Stimulated activated naive CD8-positive, alpha-beta T cell treated with anti-CD3 and anti-CD28 coated beads, Interleukin-15, Interleukin-2, amounts not matched to agents 100 U/mL and 50 U/mL, for 24 hours (primary cell): ENCODE measurements at places on chromosomes 16 and 17.

- DNase-seq: no peak
Measured at GRCh38 chr16:20931066-20931600, 30.6 kb downstream of the LYRM1 start.

DNA sequence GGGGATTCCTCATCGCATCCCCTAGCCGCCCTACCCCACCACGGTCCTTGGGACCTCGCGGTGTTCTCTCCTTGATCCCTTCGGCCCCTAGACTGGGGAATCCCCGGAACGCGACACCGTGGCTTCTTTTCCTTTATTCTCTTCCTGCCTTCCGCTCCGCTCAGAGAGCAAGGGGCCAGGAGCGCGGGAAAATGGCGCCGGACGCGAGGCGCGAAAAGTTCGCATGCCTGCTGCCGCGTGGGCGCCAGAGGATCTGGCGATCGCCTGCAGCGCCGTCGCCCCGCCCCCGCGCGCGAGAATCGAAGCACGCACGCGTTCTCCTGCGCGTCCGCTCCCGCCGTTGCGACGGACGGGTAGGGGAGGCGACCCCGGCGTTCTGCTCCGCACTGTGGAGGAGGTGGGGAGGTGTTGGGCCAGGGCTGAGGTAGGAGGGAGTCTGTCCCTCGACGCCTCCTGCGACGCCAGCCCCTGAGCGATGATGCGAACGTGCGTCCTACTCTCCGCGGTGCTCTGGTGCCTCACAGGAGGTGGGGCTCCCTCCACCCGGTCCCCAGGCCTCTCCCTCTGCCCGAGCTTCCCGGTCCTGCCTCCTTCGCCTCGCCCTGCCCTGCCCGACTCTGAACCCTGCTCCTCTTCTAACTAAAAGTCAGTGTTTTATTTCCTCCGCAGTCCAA, at the start of gene ZPBP2:
Gene ZPBP2, plus strand, starts transcription at position 323 of the 674 bp plus-strand sequence. Its CDS starts 153 bp downstream, at position 476.
- peak; percentile 57 for DNase-seq

DNA sequence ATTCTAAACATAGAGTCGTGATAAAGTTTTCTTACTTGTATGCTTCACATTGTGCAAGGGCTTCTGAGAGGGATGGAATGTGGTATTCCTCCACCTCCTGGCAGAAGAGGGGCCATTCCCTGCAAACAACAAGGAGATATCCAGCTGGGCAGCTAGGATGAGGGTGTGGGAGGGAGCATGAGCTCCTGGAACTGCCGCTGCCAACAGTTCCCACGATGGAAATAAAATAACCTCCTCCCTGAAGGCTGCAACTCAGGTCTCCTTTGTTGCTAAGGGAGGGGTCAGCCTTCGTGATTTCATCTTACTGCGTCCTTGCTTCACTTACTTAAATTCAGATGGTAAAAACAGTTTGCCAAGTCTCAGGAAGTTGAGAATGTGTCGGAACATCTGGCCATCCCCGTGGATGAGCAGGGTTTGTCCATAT, 15.6 kb downstream of the PLEKHG4 start:
- DNase-seq: no peak

DNA sequence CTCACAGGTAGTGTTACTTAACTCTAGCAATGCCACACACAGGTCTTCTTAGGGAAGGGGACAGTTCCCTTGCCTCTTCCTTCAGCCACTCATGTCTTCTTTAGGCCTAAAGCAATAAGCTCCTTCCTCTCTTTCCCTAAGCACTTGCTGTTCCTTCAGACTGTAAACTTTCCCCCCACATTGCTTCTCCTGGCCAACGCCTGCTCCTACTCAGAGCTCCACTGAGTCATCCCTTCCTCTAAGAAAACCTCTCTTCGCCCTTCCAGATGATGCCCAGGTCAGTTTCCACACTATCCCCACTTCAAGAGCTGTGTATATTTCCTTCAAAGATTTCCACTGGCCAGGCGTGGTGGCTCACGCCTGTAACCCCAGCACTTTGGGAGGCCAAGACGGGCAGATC, 12.5 kb upstream of the EPOP start:
- DNase-seq: no peak

DNA sequence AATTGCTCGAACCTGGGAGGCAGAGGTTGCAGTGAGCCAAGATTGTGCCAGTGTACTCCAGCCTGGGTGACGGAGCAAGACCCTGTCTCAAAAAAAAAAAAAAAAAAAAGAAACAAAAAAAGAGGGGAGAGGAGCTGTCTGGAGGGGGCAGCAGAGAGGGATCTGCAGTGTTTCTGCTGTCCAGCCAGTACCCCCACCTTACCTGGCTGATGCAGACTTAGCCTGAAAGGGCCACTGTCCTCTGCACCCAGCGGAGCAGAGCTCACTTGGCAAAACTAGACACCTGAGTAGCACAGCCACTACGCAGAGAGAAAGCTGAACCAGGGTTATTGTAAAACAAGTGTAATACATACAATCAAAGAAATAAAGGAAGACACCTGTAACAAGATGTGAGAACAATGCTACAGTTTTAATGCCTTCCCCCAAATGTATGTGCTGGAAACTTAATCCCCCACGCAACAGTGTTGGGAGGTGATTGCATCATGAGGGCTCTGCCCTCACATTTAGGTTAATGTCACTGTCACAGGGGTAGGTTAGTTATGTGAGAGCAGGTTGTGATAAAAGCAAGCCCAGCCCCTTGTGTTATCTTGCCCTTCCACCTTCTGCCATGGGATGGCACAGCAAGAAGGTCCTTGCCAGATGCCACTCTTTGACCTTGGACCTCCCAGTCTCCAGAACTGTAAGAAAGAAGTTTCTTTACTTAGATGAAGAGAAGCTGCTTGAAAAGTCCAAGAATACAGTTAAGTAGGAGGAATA, 211.2 kb downstream of the RPTOR start:
- DNase-seq: no peak

DNA sequence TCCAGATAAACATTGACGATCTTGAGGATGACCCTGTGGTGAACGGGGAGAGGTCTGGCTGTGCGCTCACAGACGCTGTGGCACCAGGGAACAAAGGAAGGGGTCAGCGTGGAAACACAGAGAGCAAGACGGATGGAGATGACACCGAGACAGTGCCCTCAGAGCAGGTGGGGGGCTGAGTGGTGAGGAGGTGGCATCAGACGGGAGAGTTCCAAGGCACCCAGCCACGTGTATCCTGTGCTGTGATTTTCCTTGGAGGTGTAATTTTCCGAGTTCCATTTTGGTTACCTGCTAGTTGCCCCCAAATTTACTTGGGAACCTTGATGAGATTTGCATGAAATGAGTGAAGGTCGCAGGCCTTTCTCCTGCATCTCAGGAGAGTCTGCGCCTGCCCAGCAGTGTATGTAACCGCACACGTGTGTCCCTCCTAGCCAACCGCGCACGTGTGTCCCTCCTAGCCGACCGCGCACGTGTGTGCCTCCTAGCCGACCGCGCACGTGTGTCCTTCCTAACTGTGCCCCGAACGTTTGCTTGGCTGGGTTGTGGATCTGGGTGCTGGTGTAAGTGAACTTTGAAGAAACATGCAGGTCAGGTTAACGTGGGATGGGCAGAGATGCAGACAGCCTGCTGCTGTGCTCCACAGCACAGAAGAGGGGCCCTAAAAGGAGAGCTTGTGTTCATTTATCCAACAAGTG, 10.1 kb downstream of the TCF25 start:
- no peak for DNase-seq

- DNase-seq: peak; percentile 47
Measured at GRCh38 chr16:87855852-87856715, 13.2 kb downstream of the SLC7A5 start.

DNA sequence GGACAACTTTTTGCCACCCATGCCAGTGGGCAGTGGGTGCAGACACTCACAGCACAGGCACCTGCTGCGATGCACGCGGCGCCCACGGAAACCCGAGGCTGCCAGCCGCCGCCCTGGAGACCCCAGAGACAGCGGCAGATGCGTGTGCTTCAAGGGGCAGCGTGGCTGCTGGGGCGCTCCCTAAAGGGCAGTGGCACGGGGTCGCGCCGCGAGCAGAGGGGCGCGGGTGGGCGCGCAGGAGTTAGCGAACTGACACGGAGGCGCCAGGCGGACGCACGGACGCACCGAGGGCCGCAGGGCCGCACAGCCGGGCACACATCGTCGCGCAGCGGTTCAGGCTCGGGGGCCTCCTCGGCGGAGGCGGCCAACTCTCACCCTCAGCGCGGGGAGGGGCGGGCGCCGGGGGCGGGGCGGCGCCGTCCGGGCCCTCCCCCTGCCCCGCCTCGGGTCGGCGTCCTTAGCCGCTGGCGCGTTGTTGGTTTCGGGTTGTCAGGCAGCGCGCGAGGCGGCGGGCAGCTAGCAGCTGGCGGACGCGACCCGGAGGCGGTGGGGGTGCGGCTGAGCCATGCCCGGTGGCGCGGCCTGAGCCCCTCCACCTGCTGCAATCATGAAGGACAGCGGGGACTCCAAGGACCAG, at the start of gene KIF19:
Gene KIF19, plus strand, starts transcription at position 484 of the 637 bp plus-strand sequence. Its CDS starts 124 bp downstream, at position 608.
- DNase-seq: peak; percentile 74

DNA sequence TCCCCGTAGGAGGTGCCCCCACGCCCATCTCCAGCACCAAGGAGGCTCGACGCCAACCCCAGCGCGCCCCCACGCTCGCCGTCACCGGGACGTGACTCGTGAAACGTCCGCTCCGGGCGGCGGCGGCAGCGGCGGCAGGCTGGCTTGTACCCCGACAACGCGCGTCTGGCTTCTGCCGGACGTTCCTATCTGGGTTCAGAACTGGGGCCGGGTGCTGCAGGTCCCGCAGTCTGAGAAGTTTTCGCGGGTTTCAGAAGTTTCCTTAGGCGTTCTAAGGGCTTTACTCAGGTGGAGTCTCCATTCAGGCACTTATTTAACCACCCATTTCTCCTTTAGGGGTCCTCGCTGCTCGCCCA, 672 bp upstream of the ALKBH5 start:
- DNase-seq: peak; percentile 92

DNA sequence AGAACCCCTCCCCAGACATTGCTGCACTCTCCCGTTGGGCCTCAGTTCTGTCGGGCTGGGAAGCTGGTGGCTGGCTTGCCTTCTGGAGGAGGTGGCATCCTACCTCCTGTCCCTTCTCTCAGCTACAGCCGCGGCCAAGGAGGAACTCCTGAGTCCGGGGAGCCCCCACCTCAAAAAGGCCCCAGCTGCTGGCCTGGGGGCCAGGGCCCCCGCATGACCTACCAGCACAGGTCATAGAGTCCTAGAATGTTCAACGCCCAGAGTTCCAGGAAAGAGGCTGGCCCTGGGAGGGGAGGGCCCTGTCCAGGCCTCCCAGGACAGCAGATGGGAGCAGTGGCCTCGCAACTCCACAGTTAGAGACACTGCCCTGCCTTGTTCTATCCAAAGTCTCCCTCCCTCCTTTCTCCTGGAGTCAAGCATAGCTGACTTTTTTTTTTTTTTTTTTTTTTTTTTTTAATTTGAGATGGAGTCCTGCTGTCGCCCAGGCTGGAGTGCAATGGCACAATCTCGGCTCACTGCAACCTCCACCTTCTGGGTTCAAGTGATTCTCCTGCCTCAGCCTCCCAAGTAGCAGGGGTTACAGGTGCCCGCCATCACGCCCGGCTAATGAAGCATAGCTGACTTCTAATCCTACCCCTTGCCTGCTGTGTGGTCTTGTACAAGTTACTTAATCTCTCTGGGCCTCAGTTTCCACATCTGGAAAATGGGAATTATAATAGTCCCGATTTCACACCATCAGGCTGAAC, 7.1 kb downstream of the CARHSP1 start:
- DNase-seq: no peak

DNA sequence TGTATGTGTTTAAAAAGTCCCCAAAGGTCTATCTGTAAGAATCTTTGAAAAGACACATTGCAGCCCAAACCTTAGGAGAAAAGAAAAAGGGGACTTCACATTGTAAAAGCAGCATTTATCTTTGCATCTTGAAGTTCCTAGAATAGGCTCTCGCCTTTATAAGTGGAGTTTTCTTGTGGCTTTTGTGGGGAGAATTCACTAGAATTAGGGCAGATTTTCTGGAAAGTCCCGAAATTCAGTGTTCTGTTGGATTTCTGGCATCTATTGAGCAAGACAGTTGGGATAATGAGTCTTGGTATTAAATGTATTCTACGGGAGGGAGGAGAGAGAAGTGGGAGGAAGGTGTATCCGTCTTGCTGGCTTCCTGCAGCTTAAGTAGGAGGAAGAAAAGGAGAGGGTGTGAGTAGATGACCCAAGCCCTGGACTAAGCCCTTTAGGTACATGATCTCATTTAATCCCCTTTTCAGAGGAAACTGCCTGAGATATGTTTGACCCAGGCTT, 62.6 kb downstream of the PRKCA start:
- DNase-seq: no peak

GRCh38 chr16:69286941-69287713, 24.0 kb upstream of the VPS4A start:
- DNase-seq: peak; percentile 26
